ENCODE measurements at places on chromosomes 16 and 17. TPM values are rescaled to one million over a fixed set of nuclear protein-coding genes. Genes with fewer than 3 reads are reported as not detected.

- DNase-seq: no peak
Observed at GRCh38 chr16:11130978-11131665, 124.9 kb downstream of the SOCS1 start.

The P3H4 gene
- 16.2 TPM for total RNA-seq

The CCDC102A gene
- 11.2 TPM for total RNA-seq

The CES3 gene
- 0.16 TPM for total RNA-seq

GRCh38 chr16:55760310-55761001, 72.4 kb downstream of the CES1 start:
- DNase-seq: no peak

The SP6 gene
- not detected for total RNA-seq

The SLC12A3 gene
- not detected for total RNA-seq

All from right atrium auricular region (tissue), 2 donors.